Vagina (tissue), 2 donors: ENCODE measurements at places on chromosomes 3 and 15. TPM values are rescaled to one million over a fixed set of nuclear protein-coding genes. Genes with fewer than 3 reads are reported as not detected.

DNA sequence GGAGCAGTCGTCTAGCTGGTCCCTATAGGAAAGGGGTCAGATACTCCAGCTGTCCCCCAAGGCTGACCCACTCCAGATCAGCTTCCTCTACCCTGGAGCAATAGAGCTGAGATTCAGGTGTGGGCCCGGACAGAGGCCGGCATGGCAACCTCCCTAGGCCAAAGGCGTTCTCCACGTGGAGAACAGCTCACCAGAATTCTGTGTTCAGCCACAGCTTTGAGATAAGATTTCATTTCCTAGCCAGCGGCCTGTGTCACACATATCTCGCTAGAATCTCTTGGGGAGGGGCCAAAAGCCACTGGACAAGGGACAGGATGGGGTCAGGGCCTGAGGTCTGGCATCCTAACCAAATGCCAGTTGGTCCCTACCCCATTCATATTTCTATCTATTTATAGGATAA is 20.1 kb downstream of the SRGAP3 start:
- DNase-seq, result no peak

GRCh38 chr3:35448121-35448520 is 191.2 kb upstream of the ARPP21 start:
- no peak for DNase-seq

Gene SLC6A20
- 2.9 TPM for total RNA-seq

- no peak for DNase-seq
These were observed 71.5 kb upstream of the ADAMTSL3 start for GRCh38 chr15:83582381-83582780.

GRCh38 chr3:159532577-159532976 is 456.1 kb upstream of the IL12A start:
- DNase-seq, result no peak

DNA sequence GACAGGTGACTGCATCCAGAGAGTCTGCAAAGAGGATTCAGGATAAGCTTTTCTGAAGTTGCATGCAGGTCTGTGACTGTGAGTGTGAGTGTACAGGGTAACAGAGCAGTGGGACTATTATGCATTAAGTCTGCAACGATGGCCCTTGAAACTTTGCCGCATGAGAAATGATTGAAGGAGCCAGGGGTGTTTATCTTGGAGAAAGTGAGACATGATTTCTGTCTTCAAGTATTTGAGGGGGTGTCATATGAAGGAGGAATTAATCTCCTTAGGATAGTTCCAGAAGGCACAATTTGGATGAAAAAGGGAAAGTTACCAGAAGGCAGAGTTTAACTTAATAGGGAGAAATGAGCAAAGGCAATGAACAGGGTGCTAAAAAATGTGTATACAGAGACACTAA is 119.6 kb downstream of the ARNT2 start:
- no peak for DNase-seq

Gene TRIM42
- not detected for total RNA-seq

Gene SAMMSON
- not detected for total RNA-seq

- DNase-seq, result no peak
These were observed 38.5 kb upstream of the C15orf39 start for GRCh38 chr15:75163150-75163564.

Gene ERC2
- total RNA-seq, result 1.2 TPM

Gene ADGRG7
- total RNA-seq, result not detected

Gene NPAP1
- total RNA-seq, result not detected

Gene CDAN1
- 10.3 TPM for total RNA-seq

GRCh38 chr3:120554812-120555606 is 41.1 kb upstream of the NDUFB4 start:
- no peak for DNase-seq

Gene LINGO1
- total RNA-seq, result 4.7 TPM

- DNase-seq, result no peak
These were observed 56.7 kb downstream of the CCNL1 start for GRCh38 chr3:157103280-157103679.

GRCh38 chr3:177603148-177603603 is 405.9 kb upstream of the TBL1XR1 start:
- no peak for DNase-seq

Gene MKRN2
- total RNA-seq, result 28.5 TPM

GRCh38 chr3:141505166-141505565 is 18.3 kb downstream of the RASA2 start:
- DNase-seq, result no peak

GRCh38 chr3:72563690-72564370 is 284.4 kb downstream of the SHQ1 start:
- no peak for DNase-seq

DNA sequence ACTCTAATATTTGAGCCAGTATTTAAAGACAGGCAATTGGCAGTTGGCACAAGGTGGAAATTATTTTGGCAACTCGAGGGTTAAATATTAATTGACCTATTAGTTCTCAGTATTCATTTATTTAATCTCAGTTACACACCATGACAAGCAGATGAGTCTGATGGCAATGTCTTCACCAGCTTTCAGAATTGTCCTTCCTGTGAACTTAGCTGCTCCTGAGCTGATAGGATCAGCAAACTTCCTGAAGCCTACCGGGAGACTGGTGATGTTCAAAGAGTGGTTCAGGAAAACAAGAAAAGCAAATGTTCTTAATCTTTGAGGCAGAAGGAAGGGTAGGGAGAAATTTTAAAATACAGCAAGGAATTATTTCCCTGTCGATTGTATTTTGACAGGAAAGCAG is 522.2 kb downstream of the SOX2 start:
- DNase-seq, result no peak

DNA sequence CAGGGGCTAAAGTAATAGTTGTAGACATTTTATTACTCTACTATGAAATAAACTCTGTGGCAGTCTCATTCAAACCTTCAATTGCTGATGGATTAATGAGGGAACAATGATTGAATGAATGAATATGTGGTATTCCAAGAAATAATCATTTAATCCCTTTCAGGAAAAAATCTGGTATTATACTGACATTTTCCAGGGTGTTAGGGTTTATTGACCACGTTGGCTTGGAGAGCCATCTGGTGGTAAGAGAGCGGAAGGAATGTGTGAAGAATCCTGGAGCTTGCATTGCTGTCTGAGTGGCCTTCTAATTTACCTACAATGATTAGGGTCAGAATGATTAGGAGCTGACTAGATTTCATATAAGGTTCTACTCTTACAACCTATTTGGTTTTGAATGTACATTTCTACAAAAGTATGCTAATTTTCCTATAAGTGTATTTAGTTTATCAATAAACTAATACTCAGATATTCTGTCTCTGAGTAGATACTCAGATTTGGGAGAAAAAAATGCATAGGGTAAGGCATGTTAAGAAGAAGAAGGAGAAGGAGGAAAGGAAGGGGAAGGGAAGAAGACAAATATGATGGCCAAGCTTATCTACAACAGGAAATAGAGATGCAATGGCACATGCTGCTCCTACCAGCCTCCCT is 249.9 kb downstream of the ROBO1 start:
- no peak for DNase-seq

- DNase-seq, result no peak
These were observed 162.7 kb downstream of the GMNC start for GRCh38 chr3:190699776-190700175.

Gene NEK10
- total RNA-seq, result not detected

DNA sequence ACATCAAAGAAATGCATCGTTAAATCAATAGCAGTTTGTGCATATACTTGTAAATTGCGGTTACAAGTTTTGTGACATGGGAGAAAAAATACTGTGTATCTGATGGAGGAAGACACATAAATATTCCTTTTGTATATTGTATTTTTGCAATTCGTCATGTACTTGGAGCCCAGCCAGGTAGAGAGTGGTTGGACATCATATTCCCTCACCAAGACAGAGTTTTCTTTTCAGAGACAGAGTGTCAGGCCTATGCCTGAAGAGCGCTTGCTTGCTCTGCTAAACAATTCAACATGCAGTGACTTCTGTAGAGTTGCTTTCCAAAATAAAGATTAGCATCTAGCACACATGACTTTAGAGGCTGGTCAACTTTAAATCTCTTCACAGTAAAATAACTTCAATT is 24.8 kb upstream of the MEIS2 start:
- DNase-seq, result no peak

DNA sequence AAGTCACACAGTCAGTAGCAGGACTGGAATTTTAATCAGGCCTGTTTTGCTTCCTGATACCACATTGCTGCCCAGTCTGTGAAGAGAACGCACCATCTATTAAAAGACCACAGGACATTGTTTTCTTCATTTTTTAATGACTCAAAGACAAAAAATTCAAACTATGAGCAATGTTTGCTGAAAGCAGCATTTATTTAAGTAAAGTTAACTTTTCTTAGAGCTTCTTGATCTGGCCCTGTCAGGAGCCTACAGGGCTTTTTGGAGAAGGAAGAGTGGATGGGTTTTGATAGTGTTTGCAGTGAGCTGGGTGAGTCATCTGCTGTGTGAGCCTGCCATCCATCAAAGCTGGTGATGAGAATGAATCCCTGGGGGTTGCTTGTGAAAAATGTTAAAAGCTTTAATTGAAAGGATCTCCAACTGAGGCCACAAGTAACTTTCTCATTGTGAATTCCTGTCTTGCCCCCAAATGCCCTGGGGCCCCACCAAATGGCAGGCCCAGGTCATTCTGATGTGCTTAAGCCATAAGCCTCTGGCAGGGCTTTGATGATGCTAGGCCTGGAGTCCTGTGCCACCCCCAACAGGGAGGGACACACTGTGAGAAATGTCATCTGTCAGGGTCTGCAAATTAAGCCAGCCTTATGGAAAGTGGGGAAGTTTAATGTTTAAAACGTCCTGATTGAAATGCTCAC is 136.2 kb upstream of the PFN2 start:
- no peak for DNase-seq
